Lung (tissue), 17 donors: ENCODE measurements at places on chromosomes 7 and 10. TPM values are rescaled to one million over a fixed set of nuclear protein-coding genes. Genes with fewer than 3 reads are reported as not detected.

BLNK gene
- total RNA-seq: 18.7 TPM

LRRN3 gene
- total RNA-seq: 4.7 TPM

PRF1 gene
- 5.1 TPM for total RNA-seq

RNF133 gene
- 2.1 TPM for total RNA-seq

WNT2 gene
- 24.3 TPM for total RNA-seq

CLDN12 gene
- 39.2 TPM for total RNA-seq

ASL gene
- total RNA-seq: 24.9 TPM

C7orf33 gene
- not detected for total RNA-seq

HACD1 gene
- total RNA-seq: 31.9 TPM

TACR2 gene
- total RNA-seq: 0.83 TPM

FOXK1 gene
- 36.2 TPM for total RNA-seq

TLX1 gene
- total RNA-seq: not detected

OR6V1 gene
- not detected for total RNA-seq

APBB1IP gene
- 12.2 TPM for total RNA-seq

CALCR gene
- 0.20 TPM for total RNA-seq

ANTXRL gene
- total RNA-seq: not detected

THSD7A gene
- 12.1 TPM for total RNA-seq

RBP4 gene
- total RNA-seq: not detected

SFTPA1 gene
- total RNA-seq: 8,195 TPM

CNPY1 gene
- not detected for total RNA-seq

CYP3A7 gene
- total RNA-seq: 0.71 TPM

PAX4 gene
- total RNA-seq: not detected

TCERG1L gene
- total RNA-seq: not detected

OR9A2 gene
- not detected for total RNA-seq

NDUFB2 gene
- total RNA-seq: 192 TPM

SLC26A5 gene
- total RNA-seq: 0.77 TPM

SPDYE2B gene
- total RNA-seq: not detected

ELFN1 gene
- 0.89 TPM for total RNA-seq

HKDC1 gene
- 11.1 TPM for total RNA-seq

TMEM273 gene
- 22.7 TPM for total RNA-seq

ZNF273 gene
- 15.7 TPM for total RNA-seq

ODAD2 gene
- total RNA-seq: 16.6 TPM

PRXL2A gene
- total RNA-seq: 59.5 TPM

SGCE gene
- 171 TPM for total RNA-seq

VTI1A gene
- total RNA-seq: 41.2 TPM

FOXI2 gene
- not detected for total RNA-seq

NUTM2E gene
- 0.31 TPM for total RNA-seq

TMUB1 gene
- total RNA-seq: 49.6 TPM

AASS gene
- 98.4 TPM for total RNA-seq

ADCY1 gene
- 1.8 TPM for total RNA-seq

CPA2 gene
- 2.0 TPM for total RNA-seq

PDCD11 gene
- total RNA-seq: 30.1 TPM

GET4 gene
- total RNA-seq: 39.9 TPM

GSAP gene
- 52.1 TPM for total RNA-seq

UCMA gene
- total RNA-seq: 0.91 TPM

BEND7 gene
- 12.7 TPM for total RNA-seq

ACBD7 gene
- total RNA-seq: 4.0 TPM

CLCN1 gene
- total RNA-seq: 0.18 TPM

CAV1 gene
- 460 TPM for total RNA-seq

PBLD gene
- 12.5 TPM for total RNA-seq

PRKG1 gene
- 24.9 TPM for total RNA-seq

SYCE1 gene
- total RNA-seq: not detected
